Activated CD8-positive, alpha-beta memory T cell treated with anti-CD3 and anti-CD28 coated beads, Interleukin-2, amount 10 ng/mL, durations not matched to agents 7 days and 5 days (primary cell): ENCODE measurements at places on chromosomes 4 and X. TPM values are rescaled to one million over a fixed set of nuclear protein-coding genes. Genes with fewer than 3 reads are reported as not detected.

DNA sequence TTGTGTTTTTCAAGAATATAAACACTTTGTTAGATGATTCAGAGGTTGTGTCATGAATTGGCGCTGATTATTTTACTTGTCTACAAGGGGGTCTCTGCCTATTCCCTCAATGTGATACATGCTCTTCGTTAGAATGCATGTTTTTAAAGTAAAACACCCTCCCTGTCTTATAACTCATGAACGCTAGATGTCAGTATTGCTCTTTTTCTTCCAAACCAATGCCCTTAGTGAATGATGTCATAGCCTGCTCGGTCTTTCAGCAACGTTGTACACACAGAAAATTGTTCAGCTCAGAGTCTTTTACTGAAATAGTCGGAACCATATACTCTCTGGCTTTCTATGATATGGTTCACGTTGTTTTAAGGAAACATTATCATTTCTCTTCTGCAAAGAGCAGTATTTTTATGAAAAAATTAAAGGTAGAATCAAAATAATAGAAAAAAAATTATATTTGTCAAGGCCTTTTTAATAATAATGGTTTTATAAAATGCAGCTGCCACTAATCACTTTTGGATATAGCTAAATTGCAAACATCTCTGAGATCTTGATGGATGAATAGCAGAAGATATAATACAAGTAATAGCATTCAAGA lies 292.9 kb downstream of the TLL1 start:
- H3K4me3 ChIP-seq = no peak overlapping the region
- no peaks in the 10 kb centered on the region for H3K27me3 ChIP-seq
- DNase-seq = no peak
- peaks cover 2% of the 10 kb centered on the region for H3K4me1 ChIP-seq

DNA sequence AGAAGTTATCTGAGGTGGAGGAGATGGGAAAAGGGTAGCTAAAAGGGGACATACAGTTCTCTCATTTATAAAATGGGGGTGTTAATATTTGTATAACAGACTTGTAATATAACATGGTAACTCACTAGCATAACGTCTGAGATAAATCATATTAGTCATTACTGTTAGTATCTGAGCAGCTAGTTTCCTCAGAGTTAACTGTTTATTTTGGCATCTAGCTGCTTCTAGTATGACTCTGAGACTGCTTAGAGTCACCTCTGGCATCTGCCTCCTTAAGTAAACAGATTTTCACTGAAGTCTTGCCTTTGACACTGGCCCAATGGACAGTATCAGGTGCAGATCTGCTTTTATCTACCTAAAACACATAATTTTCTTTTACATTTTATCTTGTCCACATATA lies 58.1 kb downstream of the SLC30A9 start:
- H3K4me1 ChIP-seq = no peaks in the 10 kb centered on the region
- no peak overlapping the region for H3K27ac ChIP-seq
- no peak overlapping the region for H3K4me3 ChIP-seq
- DNase-seq = no peak
- H3K36me3 ChIP-seq = peaks cover 33% of the 10 kb centered on the region

GRCh38 chr4:112513971-112514646 lies 1.9 kb downstream of the NEUROG2 start:
- DNase-seq = no peak
- H3K36me3 ChIP-seq = no peaks in the 10 kb centered on the region
- peaks cover 92% of the 10 kb centered on the region for H3K27me3 ChIP-seq
- peak overlapping the region; percentile 46 for H3K27ac ChIP-seq

DNA sequence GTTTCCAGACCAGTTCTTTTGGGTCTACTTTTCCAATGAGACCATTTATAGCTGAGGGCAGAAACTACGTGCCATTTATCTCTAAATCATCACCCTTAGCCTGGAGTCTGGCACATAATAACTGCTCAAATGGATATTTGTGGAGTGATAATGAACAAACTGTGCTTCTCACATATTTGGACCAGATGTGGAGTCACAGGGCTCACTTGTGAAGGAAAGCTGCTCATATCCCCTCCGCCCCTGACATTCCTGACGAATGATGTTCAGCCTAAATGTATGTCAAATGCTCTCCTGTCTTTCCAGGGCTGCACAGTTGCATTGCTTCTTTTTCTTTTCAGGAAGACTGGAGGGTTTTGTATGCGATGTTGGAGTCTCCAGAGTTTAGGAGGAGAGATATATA lies 110.1 kb downstream of the GBA3 start:
- no peaks in the 10 kb centered on the region for H3K36me3 ChIP-seq
- no peak overlapping the region for H3K4me3 ChIP-seq
- H3K27ac ChIP-seq = no peak overlapping the region
- DNase-seq = no peak
- no peaks in the 10 kb centered on the region for H3K27me3 ChIP-seq
- H3K4me1 ChIP-seq = no peaks in the 10 kb centered on the region

- H3K4me1 ChIP-seq = no peaks in the 10 kb centered on the region
- H3K27ac ChIP-seq = no peak overlapping the region
- peaks cover 36% of the 10 kb centered on the region for H3K27me3 ChIP-seq
- no peak for DNase-seq
Measured at GRCh38 chr4:185082561-185082960, 60.5 kb upstream of the SLC25A4 start.

DIPK2B gene
- not detected for total RNA-seq

DNA sequence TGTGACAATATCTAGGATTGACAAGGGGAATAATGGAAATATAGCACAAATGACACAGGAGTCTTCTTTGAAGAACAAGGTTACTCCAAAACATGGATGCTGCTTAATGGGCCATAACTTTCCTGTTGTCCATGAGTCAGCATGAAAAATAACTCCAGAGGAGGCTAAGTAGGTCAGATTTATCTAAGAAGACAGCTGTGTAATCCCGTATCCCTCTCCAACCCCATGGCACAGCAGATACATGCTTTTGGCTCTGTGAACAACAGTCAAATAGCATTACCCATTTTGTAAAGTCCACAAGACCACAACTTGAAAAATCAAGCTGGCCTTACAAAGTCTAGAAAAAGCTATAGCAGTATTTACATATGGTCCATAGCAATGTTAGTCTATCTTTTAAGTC lies 2.1 kb upstream of the TMEM131L start:
- H3K27me3 ChIP-seq = peaks cover 5% of the 10 kb centered on the region
- no peak overlapping the region for H3K27ac ChIP-seq
- peaks cover 8% of the 10 kb centered on the region for H3K36me3 ChIP-seq

- no peaks in the 10 kb centered on the region for H3K27me3 ChIP-seq
- no peaks in the 10 kb centered on the region for H3K36me3 ChIP-seq
- no peak for DNase-seq
- H3K27ac ChIP-seq = no peak overlapping the region
- no peak overlapping the region for H3K4me3 ChIP-seq
- H3K4me1 ChIP-seq = no peaks in the 10 kb centered on the region
Measured at GRCh38 chrX:50111742-50112141, 89.1 kb downstream of the AKAP4 start.

GC gene
- total RNA-seq = not detected

DNA sequence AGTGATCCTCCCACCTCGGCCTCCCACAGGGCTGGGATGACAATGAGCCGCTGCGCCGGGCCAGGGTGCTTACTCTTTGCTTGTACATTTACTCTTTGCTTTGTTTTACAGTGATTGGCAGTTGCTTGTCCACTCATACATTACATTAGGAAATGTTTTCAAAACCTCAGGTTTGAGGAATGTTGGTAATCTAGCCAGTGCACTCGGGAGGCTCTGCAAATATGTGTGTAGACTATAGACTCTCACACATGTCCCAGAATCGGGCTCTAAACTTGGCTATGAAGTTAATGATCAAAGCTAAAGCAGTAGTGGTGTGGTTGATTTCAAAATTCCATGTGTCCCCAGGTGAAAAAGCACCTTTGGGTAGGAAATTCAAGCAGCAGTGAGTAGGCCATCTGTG lies 20.5 kb downstream of the TRMT44 start:
- no peak overlapping the region for H3K27ac ChIP-seq
- peaks cover 3% of the 10 kb centered on the region for H3K36me3 ChIP-seq
- H3K4me3 ChIP-seq = no peak overlapping the region

GRCh38 chrX:118066867-118067515 lies 49.6 kb downstream of the KLHL13 start:
- DNase-seq = no peak
- no peak overlapping the region for H3K27ac ChIP-seq
- no peaks in the 10 kb centered on the region for H3K27me3 ChIP-seq
- no peaks in the 10 kb centered on the region for H3K4me1 ChIP-seq
- H3K36me3 ChIP-seq = no peaks in the 10 kb centered on the region

DUSP21 gene
- total RNA-seq = not detected

DNA sequence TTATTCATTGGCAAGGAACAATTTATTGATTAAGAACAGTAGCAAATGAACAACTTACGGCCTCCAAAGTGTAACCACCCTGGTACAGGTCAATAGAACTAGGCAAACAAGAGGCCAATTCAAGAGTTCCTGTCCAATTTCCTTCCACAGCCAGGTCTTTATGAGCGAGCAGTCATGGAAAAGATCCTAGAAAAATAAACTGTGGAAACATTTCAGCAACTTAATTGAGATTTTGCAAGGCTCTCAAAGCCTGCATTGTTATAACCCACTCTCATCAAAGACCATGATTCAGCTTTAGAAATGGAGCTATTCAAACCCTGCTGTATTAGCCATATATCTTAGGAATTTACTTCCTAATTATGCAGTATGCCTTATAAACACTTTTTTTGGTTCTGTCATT lies 43.6 kb downstream of the UNC5C start:
- no peak overlapping the region for H3K4me3 ChIP-seq
- no peaks in the 10 kb centered on the region for H3K36me3 ChIP-seq
- peaks cover 2% of the 10 kb centered on the region for H3K4me1 ChIP-seq
- DNase-seq = no peak

HELT gene
- total RNA-seq = not detected

- no peaks in the 10 kb centered on the region for H3K4me1 ChIP-seq
- DNase-seq = no peak
- no peaks in the 10 kb centered on the region for H3K27me3 ChIP-seq
- H3K27ac ChIP-seq = no peak overlapping the region
Measured at GRCh38 chr4:124053872-124054538, 657.4 kb downstream of the SPRY1 start.

- no peaks in the 10 kb centered on the region for H3K27me3 ChIP-seq
- no peaks in the 10 kb centered on the region for H3K36me3 ChIP-seq
- no peaks in the 10 kb centered on the region for H3K4me1 ChIP-seq
- no peak overlapping the region for H3K27ac ChIP-seq
Measured at GRCh38 chrX:12206413-12206812, 68.1 kb downstream of the FRMPD4 start.

DNA sequence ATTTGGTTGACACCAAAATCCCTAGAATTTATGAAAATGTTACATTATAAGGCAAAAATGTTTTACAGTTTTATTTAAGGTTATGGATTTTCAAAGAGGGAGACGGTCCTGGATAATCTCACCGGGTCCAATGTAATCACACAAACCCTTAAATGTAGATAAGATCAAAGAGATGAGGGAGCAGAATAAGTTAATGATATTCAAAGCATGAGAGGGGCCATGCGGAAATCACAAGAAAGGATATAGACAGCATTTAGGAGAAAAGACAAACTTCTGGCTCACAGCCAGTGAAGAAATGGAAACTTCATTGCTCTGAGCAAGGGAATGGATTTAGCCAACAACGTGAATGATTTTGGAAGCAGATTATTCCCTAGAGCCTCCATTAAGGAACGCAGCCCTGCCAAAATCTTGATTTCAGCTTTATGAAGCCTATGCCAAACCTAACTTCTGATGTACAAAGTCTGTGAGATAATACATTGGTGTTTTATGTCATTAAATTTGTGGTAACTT lies 684.4 kb upstream of the GNPDA2 start:
- no peaks in the 10 kb centered on the region for H3K4me1 ChIP-seq
- no peak overlapping the region for H3K27ac ChIP-seq
- H3K4me3 ChIP-seq = no peak overlapping the region
- DNase-seq = no peak

PKD2 gene
- total RNA-seq = 12.5 TPM
